CD14-positive monocyte (primary cell): ENCODE measurements at places on chromosomes 1 and 21.

GRCh38 chr1:231039161-231040018 is 664 bp downstream of the FAM89A start:
- peak; percentile 20 for DNase-seq

DNA sequence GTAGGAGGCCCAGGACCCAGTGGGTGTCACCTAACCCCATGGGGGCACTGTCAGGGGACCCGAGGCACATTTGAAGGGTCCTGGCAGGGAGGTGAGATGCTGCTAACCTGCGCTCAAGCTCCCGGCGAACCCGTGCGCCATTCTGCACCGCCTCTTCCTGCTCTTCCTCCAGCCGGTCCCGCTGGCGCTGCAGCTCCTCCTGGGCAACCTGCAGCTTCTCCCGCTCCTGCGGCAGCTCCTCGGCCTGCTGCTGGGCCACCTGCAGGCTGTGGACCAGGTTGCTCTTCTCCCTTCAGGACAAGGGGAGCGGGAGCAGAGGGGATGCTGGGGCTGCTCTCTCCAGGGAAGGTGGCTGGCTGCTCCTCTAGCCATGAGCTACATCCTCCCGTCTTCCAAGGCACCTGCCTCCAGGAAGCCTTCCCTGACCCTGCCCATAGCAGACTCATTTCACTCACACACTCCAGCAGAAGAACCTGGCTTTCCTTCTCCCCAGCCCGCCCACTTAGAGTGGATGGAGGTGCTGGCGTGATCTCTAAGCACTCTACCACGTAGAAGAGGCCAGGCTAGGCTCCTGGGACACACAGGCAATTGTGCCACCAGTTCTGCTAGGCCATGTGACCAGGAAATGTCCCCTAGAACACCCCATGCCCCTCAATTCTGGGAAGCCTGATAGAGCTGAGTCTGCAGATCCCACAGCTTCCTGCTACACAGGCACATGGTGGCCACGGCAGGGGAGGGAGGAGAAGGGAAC is 15.2 kb upstream of the NBPF1 start:
- DNase-seq, result no peak

DNA sequence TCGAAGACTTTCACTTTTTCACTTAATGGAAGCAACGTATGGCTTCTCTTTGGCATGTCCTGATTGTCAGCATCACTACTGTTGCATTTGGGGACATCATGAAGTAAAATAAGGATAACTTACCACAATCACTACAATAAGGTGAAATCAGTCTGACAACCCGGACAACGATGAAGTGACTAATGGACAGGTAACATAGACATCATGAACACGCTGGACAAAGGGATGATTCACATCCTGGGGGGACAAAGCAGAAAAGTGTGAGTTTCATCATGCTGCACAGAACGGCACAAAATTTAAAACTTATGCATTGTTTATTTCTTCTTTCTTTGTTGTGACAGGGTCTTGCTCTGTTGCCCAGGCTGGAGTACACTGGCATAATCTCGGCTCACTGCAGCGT is 53.9 kb downstream of the FH start:
- no peak for DNase-seq

- no peak for DNase-seq
Observed at GRCh38 chr1:241271427-241271826, 85.6 kb downstream of the RGS7 start.

- no peak for DNase-seq
Observed at GRCh38 chr1:208347191-208347590, 103.0 kb upstream of the PLXNA2 start.

GRCh38 chr1:4673494-4673893 is 19.1 kb downstream of the AJAP1 start:
- DNase-seq, result no peak

DNA sequence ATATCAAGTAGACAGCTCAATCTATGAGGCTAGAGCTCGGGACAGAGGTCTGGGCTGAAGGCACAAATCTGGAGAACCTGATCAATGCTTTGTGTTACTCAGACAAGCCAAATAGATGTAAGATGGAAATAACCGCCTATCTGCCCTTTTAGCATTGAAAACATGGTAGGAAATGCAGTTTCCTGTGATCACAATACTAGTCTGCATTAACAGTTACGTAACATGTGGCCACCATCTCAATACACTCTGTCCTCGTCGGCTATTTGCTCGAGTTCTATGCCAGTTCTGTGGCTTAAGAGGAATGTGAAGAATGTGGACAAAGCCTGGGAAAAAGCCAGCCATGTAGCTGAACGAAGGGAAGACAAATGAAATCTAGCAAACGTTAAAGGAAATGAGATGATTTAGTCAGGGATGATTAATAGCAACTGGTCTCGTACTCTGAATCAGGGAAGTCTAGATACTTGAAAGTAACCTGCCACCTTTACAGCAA is 73.3 kb downstream of the HSF2BP start:
- DNase-seq, result peak; percentile 23

- DNase-seq, result no peak
Observed at GRCh38 chr1:218829097-218829496, 344.6 kb upstream of the LYPLAL1 start.

DNA sequence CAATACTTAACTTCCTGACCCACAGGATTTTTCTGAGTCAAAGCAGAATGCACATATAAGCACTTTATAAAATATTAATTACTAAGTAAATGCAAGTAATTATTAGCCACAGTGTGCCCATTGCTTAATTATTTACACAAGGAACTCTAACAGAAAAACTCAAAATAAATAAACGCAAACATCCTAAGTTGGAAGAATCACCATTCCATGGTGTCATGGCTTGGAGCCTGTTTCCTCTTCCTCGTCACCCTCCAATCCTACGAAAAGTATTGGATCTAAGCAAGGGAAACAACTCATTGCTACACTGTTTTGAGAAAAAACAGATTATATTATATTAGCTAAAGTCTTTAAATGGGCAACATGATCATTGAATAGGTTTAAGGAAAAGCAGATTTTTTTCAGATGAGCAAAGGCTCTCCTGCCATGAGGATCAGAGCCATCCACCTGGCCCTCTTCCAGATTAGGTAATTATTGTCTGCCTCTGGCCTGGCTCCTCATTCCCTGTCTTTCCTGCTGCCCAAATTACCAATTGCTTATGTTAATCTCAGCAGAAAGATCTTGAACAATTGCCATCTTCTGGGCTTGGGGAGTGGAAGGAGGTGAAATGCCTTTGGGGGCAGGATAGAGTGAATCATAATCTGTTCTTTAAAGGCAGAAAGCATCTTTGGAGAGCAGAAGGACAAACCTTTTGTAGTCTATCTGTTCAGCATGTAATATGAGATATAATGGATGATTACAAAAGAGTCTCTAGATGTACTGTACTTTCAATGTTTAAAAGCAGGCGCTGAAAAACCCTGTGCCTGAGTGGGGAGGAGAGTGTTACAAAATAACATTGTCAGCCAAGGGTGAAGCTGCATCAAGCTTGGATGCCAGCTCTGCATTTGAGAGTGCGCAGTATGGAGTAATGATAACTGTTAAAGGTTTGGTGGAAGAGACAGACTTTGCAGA is 121.2 kb downstream of the DUSP10 start:
- no peak for DNase-seq

GRCh38 chr1:9086796-9087195 is 17.4 kb upstream of the SLC2A5 start:
- DNase-seq, result no peak

GRCh38 chr1:2298685-2299084 is 70.6 kb downstream of the SKI start:
- no peak for DNase-seq

GRCh38 chr1:92968138-92969032 is 7.1 kb upstream of the DIPK1A start:
- DNase-seq, result peak; percentile 33

- no peak for DNase-seq
Observed at GRCh38 chr1:54153535-54154439, 987 bp upstream of the CDCP2 start.

- no peak for DNase-seq
Observed at GRCh38 chr1:234920843-234921140, 207.8 kb downstream of the TOMM20 start.

DNA sequence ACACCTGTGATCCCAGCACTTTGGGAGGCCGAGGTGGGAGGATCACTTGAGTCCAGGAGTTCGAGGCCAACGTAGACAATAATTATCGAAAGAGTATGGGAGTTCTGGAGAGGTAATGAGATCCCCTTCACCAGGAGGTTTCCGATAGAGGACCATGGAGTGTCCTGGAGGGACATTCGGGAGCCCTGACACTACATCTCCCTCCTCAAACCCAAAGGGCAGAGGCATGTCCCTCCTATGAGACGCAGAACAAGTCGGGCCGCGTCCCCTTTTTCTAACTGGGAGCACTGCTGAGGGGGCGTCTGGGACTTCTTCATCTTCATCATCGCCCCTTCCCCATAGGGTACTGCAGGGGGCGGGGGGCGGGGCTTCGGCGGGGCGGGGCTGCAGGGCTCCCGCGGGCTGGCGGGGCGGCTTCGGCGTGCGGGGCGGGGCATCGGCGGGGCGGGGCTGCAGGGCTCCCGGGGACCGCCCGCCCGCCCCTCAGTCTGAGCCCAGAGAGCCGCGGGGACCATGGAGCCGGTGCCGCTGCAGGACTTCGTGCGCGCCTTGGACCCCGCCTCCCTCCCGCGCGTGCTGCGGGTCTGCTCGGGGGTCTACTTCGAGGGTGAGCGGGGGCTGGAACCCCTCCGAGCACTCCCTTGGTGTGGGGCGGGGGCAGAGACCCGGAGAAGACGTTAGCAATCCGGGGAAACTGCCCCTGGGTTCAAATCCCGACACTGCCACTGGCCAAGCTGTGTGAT is at the start of gene THEMIS2:
Gene THEMIS2, plus strand, starts transcription at position 486 of the 743 bp plus-strand sequence. Its CDS starts 28 bp downstream, at position 514.
- DNase-seq, result peak; percentile 65

GRCh38 chr1:55284856-55285255 is 69.7 kb upstream of the USP24 start:
- DNase-seq, result no peak

DNA sequence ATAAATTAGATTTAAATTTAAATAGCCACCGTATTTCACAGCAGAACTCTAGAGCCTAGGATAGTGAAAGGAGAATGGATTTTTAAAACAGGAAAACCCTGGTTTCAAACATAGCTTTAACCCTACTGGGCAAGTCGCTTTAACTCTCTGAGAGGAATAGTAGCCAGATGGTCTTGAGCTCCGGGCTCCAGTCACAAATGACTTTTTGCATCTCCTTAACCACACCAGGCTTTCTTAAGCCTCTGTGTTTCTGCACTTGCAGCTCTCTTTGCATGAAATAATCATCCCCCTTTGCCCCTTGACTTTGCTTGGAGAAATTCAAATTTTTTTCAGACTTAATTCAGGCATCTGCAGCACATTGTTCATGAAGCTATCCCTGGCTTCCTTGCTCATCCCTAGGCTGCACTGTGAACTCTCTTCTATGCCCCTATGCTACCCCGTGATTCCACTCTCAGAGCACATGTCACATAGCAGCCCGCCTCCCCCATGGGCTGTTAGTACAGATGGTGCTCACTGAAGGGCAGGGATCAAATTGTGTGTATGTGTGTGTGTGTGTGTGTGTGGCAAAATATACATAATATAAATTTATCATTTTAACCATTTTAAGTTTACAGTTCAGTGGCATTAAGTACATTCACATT is 68.8 kb upstream of the DAB1 start:
- no peak for DNase-seq

DNA sequence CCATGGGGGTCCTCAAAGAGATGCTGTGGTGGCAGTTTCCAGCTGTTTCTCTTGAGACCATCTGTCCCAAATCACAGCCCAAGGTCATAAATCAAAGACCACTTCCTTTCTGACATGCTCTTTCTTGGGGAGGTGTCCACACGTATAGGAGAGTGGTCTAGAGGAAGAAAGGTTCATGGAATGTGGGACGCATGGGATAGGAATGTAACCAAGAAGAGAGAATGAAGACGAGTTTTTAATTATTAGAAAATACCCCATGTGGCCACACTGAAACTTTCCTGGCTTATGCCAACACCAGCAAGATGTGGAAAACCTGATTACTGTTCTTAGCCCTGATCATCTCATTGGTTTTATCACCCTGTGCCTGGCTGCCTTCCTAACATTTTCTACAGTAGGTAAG is 124.2 kb upstream of the IFFO2 start:
- DNase-seq, result no peak

DNA sequence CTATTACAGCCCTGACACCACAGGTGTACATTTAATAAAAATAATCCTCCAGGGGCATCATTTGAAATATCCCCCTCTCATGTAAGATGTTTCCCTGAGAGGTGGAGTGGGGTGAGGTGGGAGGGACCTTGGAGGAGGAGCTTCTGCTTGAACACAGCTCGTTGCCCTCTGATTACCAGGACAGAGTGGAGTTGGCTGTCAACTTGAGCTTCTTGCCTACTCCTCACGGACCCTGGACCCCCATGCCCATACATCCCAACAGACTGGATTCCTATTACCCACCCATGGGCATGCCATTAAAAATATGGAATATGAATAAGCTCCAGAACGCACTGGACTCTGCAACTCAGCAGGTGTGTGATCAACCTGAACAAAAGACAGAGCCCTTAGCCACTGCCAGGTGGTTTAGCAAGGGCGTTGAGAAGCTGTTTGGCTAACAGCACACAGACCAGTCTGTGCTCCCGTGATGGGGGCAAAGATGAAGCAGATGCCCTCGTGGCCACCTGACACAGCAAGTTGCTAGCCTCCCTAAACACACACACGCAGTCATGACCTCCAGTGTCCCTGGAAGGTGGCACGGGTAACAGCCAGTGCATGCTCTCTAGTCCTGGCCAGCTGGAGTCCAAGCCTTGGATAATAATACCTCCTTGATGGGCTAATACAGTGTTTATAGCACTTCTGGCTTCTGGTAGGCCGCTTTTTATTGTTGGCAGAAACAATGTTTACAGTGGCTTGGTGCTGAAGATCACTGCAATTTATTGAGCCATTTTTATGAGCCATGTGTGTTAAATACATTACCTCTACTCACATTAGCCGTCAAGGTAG is 155.0 kb downstream of the TOMM20 start:
- no peak for DNase-seq

- no peak for DNase-seq
Observed at GRCh38 chr21:30695956-30696355, 22.6 kb downstream of the KRTAP21-3 start.

DNA sequence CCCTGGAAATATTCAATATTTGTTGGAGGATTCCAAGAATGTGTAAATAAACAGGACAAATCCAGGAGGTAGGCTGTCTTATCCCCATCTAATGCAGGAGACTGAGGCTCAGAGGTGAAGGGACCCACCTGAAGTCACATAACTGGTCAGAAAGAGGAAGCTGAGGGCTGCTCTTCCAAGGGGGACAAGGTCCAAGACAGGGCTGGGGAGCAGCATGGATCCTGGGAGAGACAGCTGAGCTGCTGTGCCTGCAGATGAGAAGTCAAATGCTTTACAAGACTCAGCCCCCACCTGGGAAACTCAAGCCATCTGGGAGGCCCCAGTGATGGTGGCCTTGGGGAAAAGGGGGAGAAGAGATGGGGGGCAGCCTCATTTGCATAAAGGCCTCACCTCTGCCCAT is 224.4 kb downstream of the PTPRU start:
- DNase-seq, result no peak

- no peak for DNase-seq
Observed at GRCh38 chr1:25247829-25248754, 838 bp upstream of the RSRP1 start.
